ENCODE measurements at places on chromosomes 11 and 22.

DNA sequence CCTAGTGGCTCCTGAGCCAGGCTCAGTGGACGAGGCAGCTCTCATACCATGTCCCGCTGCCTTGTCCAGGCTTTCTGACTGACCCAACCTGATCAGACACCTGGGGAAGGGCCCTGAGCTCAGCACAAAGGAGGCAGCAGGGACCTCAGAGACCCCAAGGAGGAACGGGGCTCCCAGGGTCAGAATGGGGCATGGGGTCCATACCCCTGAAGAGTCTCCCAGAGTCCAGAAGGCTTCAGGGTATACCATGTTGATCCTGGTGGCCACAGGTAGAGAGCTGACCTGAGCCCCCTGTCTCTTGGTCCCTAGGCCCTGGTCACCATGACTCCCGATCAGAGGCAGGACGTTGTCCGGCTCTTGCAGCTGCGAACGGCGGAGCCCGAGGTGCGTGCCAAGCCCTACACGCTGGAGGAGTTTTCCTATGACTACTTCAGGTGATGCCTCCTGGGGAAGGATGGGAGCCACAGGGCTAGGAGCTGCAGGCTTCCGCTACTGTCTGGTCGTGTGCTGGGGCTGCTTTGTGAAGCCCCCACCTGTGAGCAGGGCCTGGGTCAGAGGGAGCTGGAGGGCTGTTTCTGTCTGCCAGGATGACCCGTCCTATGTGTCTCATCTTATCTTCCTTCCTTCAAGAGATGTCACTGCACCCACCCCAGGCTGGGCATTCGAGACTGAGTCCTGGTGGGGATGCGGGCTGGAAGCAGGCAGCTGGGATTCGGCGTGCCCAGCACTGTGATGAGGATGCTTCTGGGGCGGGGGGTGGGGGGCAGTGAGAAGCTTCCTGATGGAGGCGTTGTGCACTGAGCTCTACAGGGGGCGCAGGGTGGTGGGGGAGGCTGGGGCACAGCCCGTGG lies 74.2 kb downstream of the MYO7A start:
- no peak for DNase-seq

DNA sequence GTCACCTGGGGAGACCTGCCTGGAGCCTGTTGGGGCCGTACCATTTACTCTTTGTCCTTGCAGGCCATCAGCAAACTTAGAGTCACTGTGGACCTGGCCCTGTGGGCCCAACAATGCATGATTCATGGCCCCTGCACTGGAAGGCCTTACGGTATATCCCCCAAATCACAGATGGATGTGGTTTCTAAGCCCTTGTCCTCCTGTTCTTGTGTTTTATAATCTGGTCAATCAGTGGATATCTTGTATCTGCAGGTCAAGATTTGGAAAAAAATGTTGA lies 6.2 kb downstream of the TSKU start:
- DNase-seq: no peak

DNA sequence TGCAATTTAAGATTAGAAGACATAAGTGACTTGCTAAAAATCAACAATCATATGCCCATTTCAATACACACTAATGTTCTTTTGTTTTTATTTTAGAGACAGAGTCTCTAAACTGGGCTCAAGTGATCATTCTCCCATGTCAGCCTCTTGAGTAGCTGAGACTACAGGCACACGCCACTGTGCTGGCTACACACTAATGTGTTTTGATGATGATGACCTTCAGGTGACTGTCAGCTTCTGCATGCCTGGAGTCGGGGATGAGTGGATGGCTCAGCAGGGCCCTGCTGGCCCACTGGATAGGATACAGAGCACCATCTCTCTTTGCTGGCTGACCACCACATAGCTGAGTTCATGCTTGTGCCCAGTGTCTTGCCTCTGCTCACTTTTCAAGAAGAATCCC lies 27.0 kb upstream of the POU2AF1 start:
- no peak for DNase-seq

GRCh38 chr11:46692450-46692849 lies 8.0 kb downstream of the ARHGAP1 start:
- DNase-seq: no peak

GRCh38 chr11:9074338-9075029 lies 16.9 kb downstream of the SCUBE2 start:
- DNase-seq: no peak
